ENCODE measurements at places on chromosomes 16 and 17.

- DNase-seq, result no peak
These were observed 2.5 kb upstream of the HEATR9 start for GRCh38 chr17:35870906-35871819.

DNA sequence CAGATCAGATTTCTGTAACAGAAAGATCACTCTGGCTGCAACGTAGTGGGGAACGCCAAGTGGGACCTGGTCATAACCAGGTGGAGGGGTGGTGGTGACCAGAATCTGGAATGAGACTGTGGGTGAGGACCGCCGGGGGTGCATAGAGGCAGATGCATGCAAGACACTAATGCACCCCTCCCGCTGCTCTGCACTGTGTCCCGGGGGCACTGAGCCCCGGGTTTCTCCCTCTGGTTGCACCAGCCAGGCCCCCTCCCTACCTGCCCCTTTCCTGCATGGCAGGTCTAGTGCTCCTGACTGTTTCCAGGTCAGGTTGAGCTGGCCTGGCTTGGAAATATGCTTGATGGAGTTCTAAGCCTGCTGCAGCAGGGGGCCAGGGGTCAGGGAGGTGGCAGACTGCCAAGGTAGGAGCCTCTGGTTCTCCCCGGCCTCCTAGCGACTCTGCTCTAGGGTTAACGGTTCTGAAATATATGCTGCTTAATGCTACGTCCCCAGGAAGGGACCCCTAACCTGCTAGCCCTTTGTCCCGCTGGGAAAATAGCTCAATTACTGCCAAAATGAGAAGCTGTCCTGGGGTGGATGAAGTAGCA lies 94.3 kb downstream of the SDK2 start:
- DNase-seq, result no peak

DNA sequence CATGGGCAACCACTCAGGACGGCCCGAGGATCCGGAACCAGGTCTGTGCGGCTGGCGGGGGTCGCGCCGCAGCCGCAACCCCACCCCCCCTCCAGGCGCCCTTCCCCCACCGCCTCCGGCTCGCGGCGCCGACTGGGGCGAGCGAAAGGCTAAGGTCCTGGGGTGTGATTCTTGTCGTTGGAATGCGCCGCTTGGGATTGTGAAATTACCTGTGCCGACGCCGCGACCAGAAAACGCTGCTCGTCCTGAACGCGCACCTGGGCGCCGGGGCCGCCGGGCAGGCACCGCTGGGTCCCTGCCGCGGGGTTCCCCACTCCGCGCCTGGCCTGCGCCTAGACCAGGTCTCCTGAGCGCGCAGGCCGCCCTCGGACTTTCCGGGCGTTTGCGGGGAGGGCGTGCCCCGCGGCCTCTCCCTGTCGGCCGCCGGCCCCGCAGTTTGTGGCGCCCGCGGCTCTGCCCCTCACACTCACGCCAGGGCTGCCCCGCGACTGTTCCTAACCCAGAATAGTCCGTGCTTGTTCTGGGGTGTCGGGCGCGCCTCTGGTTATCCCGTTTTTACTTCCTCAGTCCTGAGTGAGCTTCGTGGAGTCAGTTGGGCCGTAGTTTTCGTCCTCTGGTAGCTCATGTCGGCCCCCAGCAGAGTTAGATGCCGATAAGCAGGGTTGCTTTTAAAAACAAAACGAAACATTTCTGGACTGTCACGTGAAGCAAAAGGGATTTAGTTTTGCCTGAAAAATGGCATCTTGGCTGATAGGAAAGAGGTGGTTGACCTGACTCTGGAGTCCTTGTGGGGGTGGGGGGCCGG lies 147.2 kb downstream of the SPECC1 start:
- DNase-seq, result peak; percentile 70

DNA sequence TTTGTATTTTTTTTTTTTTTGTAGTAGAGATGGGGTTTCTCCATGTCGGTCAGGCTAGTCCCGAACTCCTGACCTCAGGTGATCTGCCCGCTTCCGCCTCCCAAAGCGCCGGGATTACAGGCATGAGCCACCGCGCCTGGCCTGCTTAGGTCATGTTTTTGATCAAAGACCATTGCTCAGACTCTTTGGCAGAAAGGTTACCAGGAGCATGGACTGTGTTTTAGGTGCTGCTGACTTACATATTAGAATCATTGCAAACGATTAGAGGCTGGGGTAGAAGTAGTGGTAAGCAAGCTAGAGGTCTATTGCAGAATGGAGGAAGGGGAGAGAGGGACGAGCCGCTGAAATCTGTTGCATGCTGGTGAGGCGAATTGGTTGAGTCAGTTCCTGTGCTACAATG lies 79.8 kb downstream of the TANGO6 start:
- no peak for DNase-seq

- DNase-seq, result peak; percentile 23
These were observed 483 bp downstream of the RPA1 start for GRCh38 chr17:1830288-1830687.

- DNase-seq, result peak; percentile 33
These were observed 77.1 kb downstream of the USP31 start for GRCh38 chr16:23072084-23072599.

DNA sequence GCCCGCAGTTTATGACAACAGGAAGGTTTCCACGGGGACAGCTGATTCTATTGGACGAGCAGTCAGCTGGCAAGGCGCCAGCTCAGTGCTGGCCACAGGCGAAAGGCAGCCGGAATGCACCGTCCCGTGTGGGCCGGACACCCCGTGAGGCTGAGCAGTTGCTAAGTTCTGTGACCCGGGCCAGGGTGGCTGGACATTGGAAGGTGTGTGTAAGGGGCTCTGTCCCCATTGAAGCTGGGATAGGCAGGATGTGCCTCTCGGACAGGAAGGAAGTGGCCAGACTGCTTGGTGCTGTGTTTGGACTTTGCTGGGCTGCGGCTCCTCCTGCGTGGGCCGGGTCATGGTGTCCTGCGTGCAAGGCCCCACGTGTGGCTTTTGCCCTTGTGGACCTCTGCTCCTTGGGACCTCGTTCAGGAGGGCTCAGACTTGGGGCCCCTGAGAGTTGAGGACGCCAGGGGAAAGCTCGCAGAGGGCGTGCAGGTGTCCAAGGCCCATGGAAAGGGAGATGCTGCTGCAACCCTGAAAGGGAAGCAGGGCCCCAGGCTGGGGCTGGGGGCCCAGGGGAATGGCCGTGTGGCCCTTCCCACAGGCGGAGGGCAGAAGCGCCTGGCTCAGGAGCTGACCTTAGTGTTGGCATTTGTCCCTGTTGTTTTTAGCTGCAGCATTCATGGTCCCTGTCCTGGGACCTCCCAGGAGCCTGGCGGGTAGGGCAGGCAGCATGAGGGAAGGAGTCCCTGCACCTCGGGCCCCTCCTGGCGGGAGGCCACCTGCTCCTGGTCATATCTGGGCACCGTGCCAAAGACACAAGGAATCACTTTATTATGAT lies 10.0 kb downstream of the BAIAP2 start:
- no peak for DNase-seq

- no peak for DNase-seq
These were observed 25.5 kb downstream of the GP2 start for GRCh38 chr16:20301840-20302239.

- no peak for DNase-seq
These were observed 165.7 kb downstream of the STX8 start for GRCh38 chr17:9409878-9410277.

GRCh38 chr17:49557312-49558024 lies 18.2 kb upstream of the NXPH3 start:
- DNase-seq, result no peak

DNA sequence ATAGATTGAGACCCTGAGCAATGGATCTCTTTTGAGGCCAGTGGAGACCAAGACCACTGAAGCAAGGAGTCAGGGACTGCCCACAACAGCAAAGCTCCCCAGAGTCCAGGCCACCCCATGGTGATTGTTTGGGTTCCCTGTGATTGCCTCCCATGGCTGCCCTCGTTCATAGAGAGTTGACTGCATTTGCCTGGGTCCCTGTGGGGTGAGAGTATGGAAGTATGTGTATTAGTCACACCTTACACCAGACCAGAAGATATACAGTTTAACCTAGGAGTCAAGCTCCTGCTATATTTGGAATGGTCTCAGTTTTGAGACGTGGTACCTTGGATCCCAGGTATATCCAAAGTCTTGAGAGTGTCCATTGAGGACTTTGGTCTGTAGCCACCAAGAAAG lies 20.2 kb downstream of the HLF start:
- no peak for DNase-seq

DNA sequence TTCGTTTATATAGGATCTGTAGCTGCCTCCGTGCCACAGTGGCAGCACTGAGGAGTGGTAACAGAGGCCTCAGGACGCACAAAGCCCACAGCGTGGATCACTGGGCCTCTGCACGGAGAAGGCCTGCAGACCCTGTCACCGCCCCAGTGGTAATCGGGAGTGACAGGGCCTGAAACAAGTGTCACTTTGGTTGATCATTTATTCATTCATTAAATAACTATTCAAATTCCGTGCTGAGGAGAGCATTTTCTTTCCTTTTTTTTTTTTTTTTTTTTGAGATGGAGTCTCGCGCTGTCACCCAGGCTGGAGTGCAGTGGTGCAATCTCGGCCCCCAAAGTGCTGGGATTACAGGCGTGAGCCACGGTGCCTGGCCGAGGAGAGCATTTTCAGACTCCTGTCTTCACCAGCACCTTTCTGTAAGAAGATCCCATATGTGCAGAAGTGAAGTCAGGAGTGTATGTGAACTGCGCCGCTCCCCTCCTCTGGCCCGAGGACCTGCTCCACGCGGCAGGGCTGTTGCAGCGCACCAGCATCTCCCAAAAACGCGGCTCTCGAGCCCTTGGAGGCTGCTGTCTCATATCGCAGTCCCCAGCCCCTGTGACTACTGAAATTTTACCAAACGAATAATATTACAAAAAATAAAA lies 44.9 kb upstream of the TRAP1 start:
- no peak for DNase-seq

- DNase-seq, result no peak
These were observed 210.2 kb downstream of the MSI2 start for GRCh38 chr17:57466521-57466920.

GRCh38 chr17:3983606-3984484 lies 19.6 kb upstream of the ATP2A3 start:
- peak; percentile 57 for DNase-seq

GRCh38 chr17:27573548-27573947 lies 57.4 kb upstream of the LGALS9 start:
- no peak for DNase-seq

GRCh38 chr16:20803192-20803560 lies 3.1 kb downstream of the ERI2 start:
- peak; percentile 15 for DNase-seq

DNA sequence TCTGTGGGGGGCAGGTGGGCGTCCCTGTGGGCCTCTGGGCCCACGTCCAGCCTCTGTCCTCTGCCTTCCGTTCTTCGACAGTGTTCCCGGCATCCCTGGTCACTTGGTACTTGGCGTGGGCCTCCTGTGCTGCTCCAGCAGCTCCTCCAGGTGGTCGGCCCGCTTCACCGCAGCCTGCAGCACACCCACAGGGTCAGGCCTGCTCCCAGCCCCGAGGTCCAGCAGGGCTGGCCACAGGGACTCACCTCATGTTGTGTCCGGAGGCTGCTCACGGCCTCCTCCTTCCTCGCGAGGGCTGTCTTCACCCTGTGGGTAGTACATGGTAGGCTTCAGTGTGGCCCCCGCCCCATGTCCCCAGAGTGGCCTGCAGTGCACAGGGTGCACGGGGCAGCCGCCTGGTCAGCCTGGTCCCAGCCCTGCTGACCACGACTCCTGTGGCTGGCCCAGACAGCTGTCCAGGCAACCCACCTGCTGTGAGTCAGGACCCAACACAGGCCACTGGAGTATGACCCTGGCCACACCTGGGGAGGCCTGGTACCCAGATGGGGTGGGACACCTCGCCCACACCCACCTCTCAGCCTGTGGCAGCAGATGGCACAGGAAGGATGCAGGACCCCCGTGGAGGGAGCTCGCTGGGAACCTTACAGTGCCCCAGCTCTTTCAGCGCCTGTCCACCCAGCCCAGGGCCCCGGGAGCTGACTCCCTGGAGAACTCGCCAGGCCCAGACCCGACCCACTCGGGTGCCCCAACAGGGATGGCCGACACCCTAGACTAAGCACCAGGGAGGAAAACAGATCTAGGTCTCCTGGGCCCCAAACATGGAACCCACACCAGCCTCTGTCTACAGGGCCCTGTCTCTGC lies 23.9 kb upstream of the AATK start:
- DNase-seq, result peak; percentile 44

DNA sequence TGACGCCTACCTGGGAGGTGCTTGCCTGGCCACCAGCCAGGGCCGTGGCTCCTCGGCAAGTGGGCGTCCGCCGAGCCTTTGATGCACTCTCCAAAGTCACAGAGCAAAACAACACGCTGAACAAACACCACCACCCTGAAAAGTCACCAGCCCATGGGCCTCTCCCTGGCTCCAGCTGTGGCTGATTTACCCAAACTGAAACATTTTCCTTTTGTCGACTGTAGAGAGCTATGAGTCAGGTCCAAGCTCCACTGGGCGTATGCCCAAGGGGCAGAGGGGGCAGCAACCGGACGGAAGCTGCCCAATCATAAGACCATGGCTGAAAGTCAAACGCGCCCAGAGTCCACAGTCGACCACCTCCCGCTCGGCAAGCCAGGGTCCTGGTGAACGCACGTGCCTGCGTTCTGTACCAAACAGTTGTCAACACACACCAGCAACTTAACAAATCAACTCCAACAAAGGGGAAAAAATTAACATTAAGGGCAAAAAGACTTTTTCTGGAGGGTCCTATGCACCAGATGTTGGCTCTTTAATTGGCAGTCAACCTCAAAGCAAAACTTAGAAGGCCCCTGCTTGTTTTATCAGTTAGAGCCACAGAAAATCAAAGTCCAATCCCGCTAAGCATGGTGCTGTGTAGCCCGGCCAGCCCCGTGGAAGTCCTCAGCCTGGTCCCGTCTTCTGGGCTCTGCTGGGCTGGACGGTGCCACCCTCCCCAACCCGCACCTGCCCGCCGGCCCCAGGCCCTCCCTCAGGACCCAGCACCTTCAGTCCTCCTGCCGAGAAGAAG lies 47.3 kb downstream of the TBC1D16 start:
- peak; percentile 87 for DNase-seq

GRCh38 chr16:74635303-74635702 lies 28.4 kb upstream of the GLG1 start:
- DNase-seq, result no peak

DNA sequence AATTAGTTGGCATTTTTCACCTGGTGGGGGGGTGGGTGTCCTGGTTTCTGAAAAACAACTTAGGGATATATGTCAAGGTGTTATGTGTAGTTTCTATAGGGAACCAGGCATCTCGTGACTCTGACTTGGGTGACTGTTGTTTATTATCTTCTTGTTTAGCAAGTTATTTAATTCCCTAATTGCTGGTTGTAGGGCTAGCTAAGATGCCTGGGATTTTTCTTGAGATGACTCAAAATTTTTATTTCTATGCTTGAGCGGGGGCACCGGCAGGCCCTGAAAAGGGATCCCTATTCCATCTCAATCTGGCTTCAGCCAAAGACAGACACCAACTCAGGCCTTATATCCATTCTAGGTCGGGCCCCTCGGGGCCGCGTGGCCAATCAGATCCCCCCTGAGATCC lies 3.2 kb downstream of the DPH1 start:
- DNase-seq, result no peak

DNA sequence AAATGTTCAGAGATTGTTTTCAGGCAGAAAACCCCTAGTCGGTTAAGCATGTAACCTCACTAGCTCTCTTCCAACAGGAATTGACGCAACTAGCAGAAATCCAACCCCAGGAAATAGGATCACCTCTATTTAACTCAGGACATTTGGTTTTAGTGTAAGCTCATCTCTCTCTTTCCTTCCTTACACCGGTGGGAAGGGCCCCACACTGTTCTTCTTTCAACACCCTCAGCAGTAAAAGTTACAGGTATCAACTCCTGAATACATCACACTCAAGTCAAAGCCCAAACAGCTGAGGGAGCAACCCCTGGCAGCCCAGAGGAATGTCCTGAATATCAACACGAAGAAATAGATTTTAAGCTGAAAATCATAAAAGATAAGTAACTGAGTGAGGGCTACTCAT lies 191.2 kb upstream of the KIF2B start:
- no peak for DNase-seq

GRCh38 chr17:44747566-44747965 lies 11.2 kb upstream of the ADAM11 start:
- no peak for DNase-seq

Measured in H54 (cell line).